Lower lobe of right lung (tissue), 2 donors: ENCODE measurements at places on chromosomes 12 and 14.
A peak's percentile ranks its signal among the peaks of the same experiment; 100 is the strongest.

- no peak for DNase-seq
These were observed 98.2 kb downstream of the ZFP36L1 start for GRCh38 chr14:68694516-68695235.

GRCh38 chr14:98840091-98840490 is 431.9 kb downstream of the BCL11B start:
- DNase-seq = no peak

DNA sequence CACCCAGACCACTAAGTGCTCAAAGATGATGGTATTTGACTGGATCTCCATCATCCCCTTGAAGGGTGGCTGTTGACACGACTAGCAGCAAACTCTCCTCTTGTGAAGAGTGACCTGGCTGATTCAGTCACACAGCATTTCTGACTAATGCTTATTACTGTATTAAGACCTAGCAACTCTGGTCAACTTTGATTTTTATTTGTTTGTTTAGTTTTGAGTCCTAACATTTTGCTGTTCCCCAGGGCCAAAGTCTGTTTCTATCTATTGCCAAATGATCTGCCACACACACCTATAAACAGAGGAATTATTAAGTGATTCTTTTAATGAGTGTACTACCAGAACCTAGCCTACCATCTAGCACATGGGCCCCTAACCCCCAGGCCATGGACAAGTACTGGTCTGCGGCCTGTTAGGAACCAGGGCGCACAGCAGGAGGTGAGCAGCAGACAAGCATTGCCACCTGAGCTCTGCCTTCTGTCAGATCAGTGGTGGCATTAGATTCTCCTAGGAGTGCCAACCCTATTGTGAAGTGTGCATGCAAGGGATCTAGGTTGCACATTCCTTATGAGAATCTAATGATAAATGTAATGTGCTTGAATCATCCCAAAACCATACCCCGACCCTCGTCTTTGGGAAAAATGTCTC is 120.0 kb downstream of the RPS6KA5 start:
- no peak for DNase-seq

GRCh38 chr12:77486872-77487271 is 343.8 kb upstream of the NAV3 start:
- DNase-seq = no peak

GRCh38 chr14:48616931-48617330 is 941.5 kb upstream of the MDGA2 start:
- no peak for DNase-seq

DNA sequence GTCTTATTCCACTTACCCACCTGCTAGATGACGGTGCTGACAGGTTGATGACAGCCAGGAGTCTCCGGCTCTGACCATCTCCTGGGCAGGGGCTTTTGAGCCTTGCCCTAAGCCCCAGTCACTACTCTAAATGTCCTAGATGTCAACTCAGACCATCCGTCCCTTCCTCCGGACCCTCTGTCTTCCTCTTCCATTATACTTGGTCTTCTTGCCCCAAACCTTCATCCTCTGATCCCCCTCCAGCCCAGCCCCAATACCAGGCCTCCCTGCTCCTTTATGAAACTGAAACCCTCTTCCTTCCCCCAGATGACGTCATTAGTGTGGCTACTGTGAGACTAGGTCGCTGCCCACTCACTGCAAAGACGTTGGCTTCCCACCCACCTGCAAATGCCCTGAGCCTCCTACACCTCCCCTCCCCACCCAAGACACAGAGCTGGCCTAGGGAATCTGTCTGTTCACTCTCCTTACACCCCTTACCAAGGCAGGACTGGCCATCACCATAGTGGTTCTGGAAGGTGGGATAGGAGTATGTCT is 10.1 kb downstream of the KRT71 start:
- no peak for DNase-seq

DNA sequence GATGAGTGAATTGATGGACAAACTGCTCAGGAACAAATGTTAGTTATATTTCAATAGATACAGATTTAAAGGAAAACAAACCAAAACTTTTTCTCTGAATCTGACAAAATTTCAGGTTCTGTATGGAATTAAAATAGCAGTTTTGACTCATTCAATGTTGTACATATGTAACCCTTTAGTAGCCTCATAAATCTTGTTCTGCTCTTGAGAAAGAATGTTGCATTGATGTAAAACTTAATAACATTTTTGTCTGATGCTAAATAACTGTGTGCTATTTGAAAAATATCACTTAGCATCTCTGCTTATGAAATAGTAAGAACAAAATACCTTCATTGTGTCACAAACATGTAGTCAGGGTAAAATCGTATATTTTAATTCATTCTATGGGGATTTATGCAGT is 168.9 kb upstream of the NOVA1 start:
- no peak for DNase-seq

DNA sequence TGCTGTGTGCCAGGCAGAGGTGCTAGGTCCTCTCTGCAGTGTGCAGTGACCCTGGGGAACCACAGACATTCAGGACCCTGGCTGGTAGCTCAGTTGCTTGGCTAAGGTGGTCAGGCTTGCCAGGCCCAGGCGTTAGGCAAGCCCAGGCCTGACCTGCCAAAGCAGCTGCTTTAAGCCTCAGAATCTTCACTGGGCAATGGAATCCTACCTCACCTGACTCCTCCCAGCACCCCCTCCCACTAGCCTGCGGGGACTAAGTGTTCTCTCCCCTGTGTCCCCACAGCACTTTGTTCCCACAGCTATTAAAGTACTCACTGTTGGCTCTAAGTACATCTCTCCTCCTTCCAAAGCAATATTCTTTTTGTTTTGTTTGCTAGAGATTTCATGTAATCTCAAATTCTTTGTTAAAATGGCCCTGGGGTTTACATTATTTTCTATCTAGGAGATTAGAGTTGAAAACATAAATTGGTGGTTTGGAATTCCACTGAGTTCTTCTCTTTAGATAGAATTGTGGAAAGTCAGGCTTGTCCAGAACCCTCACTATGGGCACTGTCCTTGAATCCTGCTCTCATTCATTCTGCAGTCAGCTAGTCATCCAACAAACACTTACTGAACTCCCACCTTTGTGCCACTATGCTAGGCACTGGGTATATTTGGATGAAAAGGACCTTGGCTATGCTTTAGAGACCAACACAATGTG is 44.4 kb downstream of the DGLUCY start:
- peak; percentile 82 for DNase-seq

DNA sequence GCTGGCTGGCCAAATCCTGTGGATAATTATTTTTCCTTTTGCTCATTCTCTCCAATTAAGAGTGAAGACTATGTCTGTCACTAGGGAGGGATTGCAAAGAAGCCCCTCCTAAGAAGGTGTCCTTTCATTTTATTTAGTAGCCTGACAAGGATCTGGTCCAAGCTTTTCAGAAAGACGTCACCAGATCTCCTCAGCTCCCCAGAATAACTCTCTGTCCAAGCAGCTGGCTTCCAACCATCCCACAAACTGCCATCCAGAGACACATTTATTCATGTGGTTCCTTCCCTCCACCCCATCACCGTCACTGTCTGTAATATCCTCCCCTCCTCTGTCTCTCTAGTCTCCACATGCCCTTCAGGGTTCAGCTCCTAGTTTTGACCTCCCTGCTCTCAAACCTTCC is 69.9 kb downstream of the PPM1H start:
- DNase-seq = no peak

GRCh38 chr12:110141389-110141788 is 17.2 kb downstream of the IFT81 start:
- DNase-seq = no peak

- no peak for DNase-seq
These were observed 96.4 kb downstream of the HECTD4 start for GRCh38 chr12:112285600-112286401.

GRCh38 chr14:37658156-37658555 is 62.7 kb downstream of the TTC6 start:
- DNase-seq = no peak

GRCh38 chr14:38342803-38343202 is 86.9 kb upstream of the CLEC14A start:
- no peak for DNase-seq

DNA sequence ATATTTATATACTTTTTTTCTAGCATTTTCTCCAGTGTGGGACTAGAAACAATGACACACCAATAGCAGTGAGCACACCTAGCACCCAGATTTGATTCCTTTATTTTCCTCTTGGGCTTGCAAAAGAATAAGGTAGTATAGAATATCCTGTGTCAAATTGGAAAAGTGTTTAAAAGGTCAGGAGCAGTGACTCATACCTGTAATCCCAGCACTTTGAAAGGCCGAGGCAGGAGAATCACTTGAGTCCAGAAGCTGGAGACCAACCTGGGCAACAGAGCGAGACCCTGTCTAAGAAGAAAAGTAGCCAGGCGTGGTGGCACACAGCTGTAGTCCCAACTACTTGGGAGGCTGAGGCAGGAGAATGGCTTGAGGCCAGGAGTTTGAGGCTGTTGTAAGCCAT is 53.8 kb upstream of the SGPP1 start:
- no peak for DNase-seq

DNA sequence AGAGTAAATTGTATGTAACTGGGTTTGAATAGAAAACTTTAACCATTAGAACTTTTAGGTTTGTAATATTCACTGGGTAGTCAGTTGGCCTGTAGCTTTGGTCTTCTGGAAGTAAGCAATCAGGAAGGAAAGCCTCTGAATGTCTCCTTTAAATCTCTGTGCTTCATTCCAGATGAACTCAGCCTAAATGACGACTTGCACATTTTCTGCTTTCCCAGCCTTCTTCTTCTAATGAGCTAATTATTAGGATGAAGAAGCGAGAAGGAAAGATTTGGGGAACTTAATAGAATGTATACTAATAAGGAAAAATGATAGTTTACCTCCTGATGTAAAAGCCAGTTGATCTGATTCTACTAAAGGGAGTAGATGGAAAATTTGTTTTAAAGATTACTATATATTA is 90.4 kb downstream of the MIA2 start:
- no peak for DNase-seq

GRCh38 chr12:82780517-82780916 is 93.8 kb downstream of the TMTC2 start:
- no peak for DNase-seq

DNA sequence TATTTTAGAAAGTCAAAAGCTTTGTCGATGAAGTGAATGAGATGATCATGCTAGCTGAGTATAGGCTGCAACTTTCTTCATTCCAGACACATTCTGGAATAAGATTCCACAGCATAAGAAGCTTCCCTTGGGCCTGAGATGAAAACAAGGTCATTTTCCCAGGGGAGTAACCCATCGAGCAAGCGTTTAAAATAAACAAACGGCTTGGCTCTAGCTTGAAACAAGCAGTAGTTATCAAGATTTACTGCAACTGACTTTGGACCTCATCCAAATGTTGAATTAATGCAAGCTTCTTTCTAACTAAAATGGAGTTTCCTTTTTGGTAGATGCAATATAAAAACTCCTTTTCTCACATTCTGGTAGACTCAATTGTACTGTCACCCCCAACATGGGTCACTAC is 23.0 kb downstream of the KCNJ8 start:
- no peak for DNase-seq

- no peak for DNase-seq
These were observed 455.3 kb downstream of the MDGA2 start for GRCh38 chr14:47220096-47220495.
